Stimulated activated CD8-positive, alpha-beta memory T cell treated with anti-CD3 and anti-CD28 coated beads, Interleukin-7, amount 100 ng/mL, for 1 hour (primary cell): ENCODE measurements at places on chromosomes 5 and 9.

DNA sequence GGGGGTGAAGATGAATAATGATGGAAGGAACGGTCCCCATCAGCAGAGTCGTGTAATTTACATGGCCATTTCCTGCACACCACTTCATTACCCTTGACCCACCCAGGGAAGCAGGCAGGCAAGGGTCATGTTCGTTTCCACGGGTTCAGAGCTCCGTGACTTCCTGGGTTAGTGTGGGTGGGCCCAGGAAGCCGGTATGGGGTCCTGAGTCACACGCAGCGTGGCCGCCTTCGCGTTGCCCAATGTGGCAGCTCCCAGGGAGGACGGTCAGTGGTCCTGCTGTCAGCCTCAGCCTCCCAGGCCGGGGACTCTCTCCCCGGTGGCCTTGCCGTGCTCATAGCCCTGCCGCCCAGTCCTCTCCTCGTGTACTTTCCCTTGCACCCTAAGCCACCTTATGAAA lies 5.1 kb upstream of the TERT start:
- DNase-seq = no peak

GRCh38 chr5:164359260-164360255 lies 854.1 kb downstream of the MAT2B start:
- no peak for DNase-seq

GRCh38 chr5:140883373-140883772 lies 1.4 kb downstream of the PCDHA13 start:
- no peak for DNase-seq

GRCh38 chr5:178895615-178896571 lies at the start of gene ZFP2:
Gene ZFP2, plus strand, starts transcription at chr5:178895913. Its CDS starts 35,401 bp downstream, at chr5:178931314.
- no peak for DNase-seq

DNA sequence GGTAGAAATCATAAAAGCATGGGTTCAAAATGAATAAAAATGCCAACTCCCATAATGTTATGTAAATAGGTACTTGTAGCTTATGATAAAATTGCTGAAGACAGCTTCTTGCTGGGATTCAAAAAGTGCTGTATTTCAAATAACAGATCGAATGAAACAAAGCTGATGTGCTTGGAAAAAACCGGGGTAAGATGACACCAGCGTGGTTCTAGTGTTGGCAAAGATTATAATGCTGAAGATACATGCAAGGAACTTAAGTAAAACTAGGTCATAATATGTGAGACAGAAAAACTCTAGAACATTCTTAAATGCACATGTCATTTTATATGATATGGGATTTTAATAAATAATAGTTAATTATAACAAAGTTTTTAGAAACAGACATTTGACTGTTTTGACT lies 44.4 kb upstream of the APC start:
- no peak for DNase-seq

- no peak for DNase-seq
These were observed 598.7 kb upstream of the SGCD start for GRCh38 chr5:155728146-155728856.

GRCh38 chr9:137085920-137086530 lies 760 bp upstream of the MAN1B1 start:
- DNase-seq = no peak

DNA sequence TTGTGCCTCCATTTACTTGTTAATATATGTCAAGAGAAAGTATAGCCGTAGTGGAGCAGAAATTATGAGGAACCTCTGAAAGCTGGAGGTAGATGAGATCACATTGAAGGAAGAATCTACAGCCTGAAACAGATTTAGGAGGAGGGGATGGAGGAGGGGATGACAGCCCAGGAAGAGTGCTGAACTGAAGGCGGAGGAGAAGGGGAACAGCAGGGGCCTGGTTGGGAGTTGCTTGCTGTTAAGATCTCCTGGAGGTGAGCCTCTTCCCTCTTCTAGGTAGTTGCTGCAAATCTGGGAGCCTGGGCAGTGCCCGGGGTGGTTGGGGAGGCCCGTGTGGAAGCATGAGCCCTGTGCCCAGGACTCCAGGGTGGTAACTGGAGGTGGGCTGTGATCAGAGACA lies 111.8 kb upstream of the SEMA6A start:
- no peak for DNase-seq

- no peak for DNase-seq
These were observed 97.5 kb upstream of the SSBP2 start for GRCh38 chr5:81848362-81848880.

DNA sequence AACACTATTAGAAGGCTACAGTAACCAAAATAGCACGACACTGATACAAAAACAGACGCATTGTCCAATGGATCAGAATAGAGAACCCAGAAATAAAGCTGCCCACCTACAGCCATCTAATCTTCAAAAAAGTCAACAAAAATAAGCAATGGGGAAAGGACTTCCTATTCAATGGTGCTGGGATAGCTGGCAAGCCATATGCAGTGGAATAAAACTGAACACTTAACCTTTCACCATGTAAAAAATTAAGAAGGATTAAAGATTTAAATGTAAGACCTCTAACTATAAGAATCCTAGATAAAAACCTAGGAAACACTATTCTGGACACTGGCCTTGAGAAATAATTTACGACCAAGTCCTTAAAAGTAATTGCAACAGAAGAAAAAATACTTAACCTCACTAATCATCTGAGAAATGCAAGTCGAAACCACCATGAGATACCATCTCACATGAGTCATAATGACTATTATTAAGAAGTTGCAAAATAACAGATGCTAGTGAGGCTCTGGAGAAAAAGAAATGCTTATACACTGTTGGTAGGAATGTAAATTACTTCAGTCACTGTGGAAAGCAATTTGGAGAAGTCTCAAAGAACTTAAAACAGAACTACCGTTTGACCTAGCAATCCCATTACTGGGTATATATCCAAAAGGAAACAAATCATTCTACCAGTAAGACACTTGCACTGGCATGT lies 203.3 kb upstream of the CDH9 start:
- no peak for DNase-seq

GRCh38 chr5:1246711-1247431 lies 21.7 kb downstream of the SLC6A18 start:
- DNase-seq = no peak

DNA sequence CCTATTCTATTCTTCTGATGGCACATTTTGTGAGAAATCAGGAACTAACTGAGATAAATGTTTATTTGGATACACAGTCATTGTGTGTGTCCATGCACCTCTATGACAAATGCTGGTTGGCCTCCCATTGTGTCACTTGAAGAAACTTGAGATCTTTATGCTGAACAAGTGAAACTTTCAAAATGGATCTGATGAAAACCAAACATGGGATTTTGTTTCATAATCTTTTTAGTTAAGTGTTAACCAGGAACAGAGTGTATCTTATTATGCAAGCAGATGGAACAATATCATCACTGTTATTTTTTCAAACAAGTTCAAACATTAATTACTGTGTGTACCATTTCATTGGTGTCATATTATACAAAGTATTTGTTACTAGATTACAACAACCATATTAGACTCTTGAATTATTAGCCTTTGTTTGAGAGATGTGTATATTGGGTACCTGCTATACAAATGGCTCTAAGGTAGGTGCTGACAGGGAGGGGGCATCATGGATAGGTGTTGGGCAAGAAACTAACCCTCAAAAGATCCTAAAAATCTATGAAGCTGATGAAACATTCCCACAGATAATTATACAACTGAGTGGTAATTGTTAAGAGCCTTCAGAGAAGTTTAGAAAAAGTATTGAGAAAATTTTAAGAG lies 159.8 kb downstream of the PALM2AKAP2 start:
- no peak for DNase-seq

- DNase-seq = no peak
These were observed 33.5 kb upstream of the CKS2 start for GRCh38 chr9:89277454-89277853.

DNA sequence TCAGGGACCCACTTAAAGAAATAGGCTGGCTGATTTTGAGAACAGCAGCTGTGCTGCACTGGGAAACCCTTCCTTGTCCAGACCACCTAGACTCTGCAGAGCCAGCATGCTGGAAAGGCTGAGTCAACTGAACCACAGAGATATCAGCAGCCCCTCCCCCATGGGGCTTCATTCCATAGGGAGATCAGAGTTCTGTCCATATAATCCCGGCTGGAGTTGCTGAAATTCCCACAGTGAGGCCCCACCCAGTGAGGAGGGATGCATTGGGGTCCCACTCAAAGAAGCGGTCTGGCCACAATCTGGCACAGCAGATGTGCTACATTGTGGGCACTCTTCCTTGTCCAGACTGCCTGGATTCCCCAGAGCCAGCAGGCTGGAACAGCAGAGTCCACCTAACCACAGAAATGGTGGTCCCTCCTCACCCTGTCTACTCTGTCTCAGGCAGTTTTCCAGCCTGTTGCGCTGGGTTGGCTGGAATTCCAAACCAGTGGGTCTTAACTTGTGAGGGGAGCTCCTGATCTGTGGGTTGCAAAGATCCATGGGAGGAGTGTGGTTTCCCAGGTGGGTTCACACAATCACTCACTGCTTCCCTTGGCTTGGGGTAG lies 127.1 kb downstream of the RNF180 start:
- no peak for DNase-seq

- DNase-seq = no peak
These were observed 102.2 kb upstream of the DAB2 start for GRCh38 chr5:39526914-39527477.

GRCh38 chr5:38384396-38384795 lies 126.0 kb downstream of the EGFLAM start:
- DNase-seq = no peak
